ENCODE measurements at places on chromosomes 1 and 21.
A peak's percentile ranks its signal among the peaks of the same experiment; 100 is the strongest.

DNA sequence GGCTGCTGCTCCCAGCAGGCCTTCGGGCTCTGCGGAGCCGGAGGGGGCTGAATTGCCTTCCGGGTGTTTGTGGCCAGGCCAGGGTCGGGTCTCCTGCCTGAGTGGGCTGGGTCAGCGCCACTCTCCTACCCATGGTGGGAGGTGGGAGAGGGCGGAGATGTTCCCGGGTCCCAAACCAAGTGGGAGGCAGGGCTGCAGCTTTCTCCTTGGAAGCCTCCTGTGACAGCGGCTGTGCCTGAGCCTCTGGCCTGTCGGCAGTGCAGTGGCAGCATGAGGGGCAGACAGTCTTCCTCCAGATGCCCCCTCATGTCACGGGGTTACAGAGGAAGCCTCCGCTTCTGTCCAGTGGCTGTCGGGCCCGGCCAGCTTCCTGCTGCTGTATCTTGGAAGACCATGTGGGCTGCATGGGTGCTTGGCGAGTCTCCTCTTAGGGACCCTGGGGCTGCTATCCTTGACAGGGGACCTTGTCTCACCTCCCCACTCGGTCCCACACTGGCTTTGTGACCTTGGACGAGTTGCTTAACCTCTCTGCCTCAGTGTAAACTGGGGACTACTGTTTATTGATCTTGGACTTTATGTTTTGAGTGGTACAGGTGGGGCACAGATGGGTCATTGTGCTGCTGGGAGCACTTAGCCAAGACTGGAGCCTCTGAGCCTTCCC lies 4.3 kb downstream of the SKI start:
- DNase-seq = no peak

DNA sequence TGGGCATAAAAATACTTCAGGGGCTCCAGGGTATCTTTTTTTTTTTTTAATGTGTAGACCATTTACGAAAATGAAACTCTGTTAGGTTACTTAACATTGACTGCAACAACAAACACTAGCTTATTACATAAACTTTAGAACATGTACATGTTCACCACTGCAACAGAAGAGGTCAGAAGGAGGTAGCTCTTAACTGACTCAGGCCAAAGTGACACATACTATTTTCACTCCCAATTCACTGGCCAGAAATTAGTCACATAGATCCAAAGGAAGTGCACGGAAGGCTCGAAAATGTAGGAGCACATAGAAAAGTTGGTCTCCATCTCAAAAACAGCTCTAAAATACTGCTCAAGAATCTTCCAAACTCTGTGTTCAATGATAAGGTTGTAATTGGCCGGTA lies 107.2 kb downstream of the AKT3 start:
- no peak for DNase-seq

GRCh38 chr1:47219590-47220220 lies 12.3 kb downstream of the TAL1 start:
- DNase-seq = no peak

DNA sequence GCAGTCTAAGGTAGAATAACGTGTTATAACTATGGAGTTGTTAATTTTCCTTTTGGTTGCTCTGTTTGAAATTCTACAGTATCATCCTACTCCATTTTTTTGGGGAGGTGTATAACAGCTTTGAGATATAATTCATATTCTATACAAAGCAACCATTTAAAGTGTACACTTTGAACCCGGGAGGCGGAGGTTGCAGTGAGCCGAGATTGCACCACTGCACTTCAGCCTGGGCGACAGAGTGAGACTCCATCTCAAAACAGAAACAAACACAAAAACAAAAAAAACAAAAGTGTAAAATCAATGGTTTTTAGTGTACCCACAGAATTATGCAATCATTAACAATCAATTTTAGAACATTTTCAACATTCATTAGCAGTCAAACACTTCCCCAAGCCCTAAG lies 33.8 kb downstream of the CNIH4 start:
- no peak for DNase-seq

GRCh38 chr1:39898648-39899603 lies 2.8 kb downstream of the MYCL start:
- DNase-seq = no peak

- DNase-seq = no peak
Observed at GRCh38 chr1:231594123-231594522, 32.5 kb upstream of the DISC1 start.

- no peak for DNase-seq
Observed at GRCh38 chr1:230153641-230154296, 86.7 kb downstream of the GALNT2 start.

DNA sequence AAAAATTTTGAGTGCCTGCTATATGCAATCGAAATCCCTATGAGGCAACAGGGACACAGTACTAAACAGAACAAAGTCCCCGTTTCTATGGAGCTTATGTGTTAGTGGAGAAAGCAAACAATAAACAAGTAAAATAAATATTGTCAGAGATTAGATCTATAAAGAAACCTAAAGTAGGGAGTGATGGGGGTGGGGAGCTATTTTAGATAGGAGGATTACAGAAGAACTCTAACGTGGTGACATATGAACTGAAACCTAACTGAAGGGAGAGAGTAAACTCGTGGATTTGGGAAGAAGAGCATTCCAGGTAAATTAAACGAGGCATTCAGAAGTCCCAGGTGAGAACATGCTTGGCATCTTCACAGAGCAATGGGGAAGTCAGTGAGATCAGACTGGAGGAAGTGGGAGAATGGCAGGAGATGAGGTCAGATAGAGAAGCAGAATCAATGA lies 154.5 kb downstream of the DENND1B start:
- no peak for DNase-seq

DNA sequence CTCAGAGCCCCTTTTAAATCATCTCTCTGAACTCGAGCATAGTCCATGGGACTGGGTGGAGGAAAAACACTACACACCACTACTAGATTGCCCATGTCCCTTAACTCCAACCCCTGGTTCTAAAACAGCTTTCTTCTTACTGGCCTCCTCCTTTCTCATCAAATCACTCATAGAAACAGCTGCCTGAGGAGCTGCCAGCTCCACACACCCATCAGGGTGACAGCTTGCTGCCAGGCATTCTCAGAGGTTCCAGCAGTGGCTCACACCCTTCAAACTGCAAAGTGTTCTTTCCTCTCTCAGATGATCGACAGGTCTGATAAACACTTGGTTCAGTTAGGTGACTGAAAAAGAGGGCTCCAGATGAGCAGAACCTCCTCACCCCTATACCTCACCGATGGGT lies 543.0 kb upstream of the PLXNA2 start:
- no peak for DNase-seq

DNA sequence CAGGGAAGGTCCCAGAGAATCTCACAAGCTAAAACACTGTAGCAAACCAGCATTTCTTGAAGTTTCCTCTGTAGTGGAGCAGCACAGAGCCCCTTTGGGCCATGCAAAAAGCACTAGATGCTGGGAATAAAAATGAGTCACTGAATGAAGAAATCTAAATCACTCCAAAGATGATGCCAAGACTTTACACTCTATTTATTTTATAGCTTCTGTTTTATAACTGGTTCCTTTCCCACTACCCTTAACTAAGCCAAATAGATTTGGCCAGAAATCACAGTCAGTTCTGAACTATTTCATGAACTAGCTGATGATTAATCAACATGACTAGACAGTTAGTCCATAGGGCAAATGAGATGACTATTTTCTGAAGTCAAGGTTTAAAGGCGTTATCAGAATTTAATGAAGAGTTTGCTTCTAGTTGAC lies 89.5 kb downstream of the SCMH1 start:
- DNase-seq = no peak

GRCh38 chr1:61741711-61742619 lies at the start of gene PATJ:
PATJ (plus strand) TSS chr1:61742480; CDS start chr1:61762893, 20,413 bp downstream.
- DNase-seq = peak; percentile 84

DNA sequence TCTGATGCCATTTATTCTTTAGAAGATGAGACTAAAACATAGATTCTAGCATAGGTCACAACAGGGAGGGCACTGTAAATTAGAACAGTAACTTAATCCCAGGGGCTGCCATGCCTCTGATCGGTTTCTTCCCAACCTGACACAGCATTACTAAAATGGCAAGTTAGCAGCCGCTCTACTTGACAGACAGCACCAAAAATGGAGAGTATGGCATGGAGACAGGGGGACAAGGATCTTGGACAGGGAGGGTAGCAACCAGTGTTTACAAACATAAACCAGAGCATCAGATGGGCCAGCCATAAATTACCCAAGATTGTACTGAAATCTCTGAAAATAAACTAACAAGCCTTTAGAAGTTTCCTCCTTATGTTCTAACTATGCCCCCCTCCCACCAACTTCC lies 5.9 kb downstream of the DUSP10 start:
- no peak for DNase-seq

GRCh38 chr1:161223805-161224694 lies 622 bp upstream of the APOA2 start:
- DNase-seq = no peak

GRCh38 chr21:14491269-14491681 lies 54.8 kb downstream of the SAMSN1 start:
- no peak for DNase-seq

DNA sequence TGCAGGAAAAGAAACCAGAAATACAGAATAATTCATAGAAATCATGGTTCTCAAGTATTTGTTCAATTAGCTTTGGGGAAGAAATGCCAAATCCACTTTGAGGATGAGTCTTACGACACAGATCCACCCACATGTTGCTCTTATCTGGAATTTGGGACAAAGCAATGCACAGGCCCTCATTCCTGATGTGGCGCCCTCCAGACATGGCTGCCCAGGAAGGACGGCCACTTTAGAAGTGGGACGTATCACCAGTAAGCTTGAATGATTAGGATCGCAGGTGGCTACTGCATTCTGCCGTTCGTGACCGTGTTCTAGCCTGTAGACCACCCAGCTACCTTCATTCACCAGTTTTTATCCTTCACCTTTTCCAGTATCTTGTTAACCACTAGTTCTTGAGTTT lies 20.1 kb upstream of the NCMAP start:
- no peak for DNase-seq

DNA sequence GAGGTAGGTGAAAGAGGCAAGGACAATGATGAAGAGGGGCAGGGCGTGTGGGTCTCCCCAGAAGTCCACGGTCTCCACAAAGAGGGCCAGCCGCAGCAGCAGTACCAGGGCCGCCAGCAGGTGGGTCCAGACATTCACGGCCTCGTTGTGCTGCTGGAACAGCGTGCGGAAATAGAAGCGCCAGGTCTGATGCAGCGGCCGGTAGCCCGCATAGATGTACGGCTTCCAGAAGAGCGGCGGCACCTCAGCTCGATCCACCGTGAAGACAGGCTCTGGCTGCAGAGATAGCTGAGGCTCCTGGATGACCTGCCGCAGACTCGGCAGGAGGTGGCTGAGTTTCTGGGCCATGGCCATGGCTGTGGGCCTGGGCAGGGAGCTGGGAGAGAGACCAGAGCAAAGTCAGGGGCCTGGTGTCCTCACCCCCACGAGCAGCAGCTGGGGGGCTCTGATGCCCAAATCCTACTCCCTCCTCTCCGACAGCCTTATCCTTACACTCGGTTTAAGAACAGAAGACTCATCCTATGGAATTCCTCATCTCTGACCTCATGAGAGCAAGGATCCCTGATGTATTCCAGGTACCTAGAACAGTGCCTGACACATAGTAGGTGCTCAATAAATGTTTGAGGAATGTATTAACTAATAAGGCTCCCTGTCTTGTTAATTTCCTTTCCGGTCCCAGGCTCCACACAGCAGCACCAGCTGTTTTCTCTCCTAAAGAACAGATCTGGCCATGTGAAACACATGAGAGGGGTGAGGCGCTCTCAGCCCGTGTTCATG lies 4.4 kb upstream of the AUNIP start:
- peak; percentile 45 for DNase-seq

GRCh38 chr1:211549092-211549711 lies 29.8 kb downstream of the SLC30A1 start:
- no peak for DNase-seq

DNA sequence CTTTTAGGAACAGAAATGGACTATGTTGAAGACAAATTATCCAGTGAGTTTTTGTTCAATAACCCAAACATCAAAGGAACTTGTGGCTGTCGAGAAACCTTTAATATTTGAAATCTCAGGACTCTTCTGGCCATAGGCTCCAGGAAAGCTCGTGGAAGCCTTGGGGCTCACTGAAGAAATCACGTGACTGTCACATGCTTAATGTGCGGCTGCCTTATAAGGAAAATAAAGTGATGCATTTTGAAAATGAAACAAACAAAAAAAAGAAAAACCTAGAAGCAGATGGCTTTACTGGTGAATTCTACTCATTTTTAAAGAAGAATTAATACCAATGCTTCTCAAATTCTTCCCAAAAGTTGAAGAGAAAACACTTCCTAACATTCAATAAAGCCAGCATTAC lies 228.4 kb upstream of the RAB4A start:
- no peak for DNase-seq

DNA sequence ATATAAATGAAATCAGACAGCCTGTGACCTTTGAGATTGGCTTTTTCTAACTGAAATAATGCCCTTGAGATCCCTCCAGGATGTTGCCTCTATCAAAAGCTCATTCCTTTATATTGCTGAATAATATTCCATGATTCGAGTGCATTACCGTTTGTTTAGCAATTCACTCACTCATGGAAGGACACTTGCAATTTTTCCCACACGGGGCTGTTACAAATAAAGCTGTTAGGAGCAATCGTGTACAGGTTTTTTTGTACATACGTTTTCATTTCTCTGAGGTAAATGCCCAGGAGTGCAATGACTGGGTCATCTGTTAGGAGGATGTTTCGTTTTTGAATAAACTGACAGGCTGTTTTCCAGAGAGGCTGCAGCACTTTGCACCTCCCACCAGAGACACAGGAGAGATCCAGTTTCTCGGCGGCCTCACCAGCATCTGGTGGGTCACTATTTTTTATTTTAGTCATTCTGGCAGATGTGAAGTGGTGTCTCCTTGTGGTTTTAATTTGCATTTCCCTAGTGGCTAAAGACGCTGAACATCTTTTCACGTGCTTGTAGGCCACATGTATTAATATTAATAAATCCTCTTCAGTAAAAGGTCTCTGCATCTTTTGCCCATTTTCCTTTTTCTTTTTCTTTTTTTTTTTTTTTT lies 11.0 kb downstream of the PRDM15 start:
- DNase-seq = no peak

Data from right cardiac atrium (tissue), 5 donors.